Effector memory CD8-positive, alpha-beta T cell (primary cell): ENCODE measurements at places on chromosomes 7 and 10.

DNA sequence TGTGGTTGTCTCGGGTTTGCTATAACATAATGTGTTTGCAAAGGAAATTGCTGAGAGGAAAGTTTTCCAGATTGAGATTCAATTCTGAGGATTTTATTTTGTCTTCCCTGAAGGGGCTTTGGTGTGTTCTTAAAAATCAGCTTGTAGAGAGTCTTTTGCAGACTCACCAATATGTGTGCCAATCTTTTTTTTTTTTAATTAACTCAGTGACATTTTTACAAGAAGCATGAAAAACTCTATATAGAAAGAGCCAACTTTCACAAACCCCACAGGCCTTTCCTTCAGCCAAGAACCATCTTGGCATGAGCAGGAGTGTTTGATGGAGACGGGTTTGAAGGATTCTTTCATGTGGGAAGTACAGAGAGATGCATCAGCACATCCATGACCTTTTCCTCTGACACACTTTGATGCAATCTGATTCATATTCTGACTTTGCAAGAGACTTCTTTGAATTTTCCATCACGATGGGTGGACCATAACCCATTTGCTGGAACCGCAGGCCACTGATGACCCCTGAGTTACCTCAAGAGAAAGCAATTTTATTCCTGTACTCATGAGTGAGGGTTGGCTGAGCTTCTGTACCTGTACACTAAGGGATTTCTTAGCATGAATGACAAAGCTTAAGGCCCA, 892.6 kb downstream of the XPNPEP1 start:
- no peak for DNase-seq

- no peak for DNase-seq
Measured at GRCh38 chr10:122255509-122256301, 15.4 kb upstream of the BTBD16 start.

- no peak for DNase-seq
Measured at GRCh38 chr10:14519785-14520184, 189.1 kb upstream of the FRMD4A start.

DNA sequence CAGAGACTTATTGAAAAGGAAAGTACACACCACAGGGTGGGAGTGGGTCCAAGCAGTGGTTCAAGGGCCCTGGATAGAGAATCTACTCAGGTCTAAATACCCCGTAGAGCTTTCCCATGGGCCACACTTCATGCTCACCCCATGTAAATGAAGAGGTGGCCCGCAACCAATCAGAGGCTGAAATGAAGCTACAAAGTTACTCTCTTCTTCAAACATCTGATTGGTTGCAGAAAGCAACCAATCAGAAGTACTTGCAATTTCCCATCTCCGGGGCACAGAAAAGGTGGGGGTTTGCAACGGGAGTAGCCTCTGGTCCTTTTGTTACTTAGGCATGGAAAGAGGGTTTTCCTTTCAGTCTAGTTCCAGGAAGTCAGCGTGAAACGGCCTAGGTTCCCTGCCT, 15.2 kb upstream of the GALNTL5 start:
- DNase-seq = no peak

DNA sequence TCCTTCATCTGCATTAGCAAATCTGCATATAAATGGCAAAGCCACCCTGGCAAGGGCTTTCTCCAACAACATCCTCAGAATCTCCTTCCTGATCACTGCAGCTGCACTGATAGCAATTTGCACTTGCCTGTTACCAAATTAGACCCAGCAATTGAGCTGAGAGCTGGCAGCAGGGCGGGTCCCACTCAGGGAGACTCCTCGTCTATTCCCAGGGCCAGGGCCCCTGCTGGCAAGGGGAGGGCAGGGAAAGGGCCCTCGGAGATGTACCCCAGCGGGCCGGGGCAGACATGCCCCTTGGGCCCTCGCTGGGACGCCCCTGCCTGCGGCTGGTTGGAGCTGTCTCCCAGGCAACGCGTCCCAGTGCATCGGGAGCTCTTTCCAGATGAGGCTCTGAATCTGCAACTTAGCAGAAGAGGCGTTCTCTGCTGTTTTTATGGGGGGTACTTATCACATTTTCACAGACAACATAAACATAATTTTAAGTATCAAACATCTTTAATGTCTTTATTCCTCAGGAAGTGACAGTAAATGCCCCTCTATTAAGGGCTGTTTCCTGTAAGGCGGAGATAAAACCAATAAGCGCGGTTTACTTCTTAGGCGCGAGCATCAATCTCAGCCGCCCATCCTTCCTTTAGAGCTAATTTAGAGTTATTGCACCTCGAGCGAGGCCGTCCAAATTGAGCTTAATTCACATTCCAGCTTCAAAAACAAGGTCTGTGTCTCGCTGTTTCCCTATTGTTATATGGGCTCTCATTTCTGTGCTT, 249.0 kb upstream of the PPP2R2D start:
- no peak for DNase-seq

- no peak for DNase-seq
Measured at GRCh38 chr10:101887775-101888174, 44.2 kb upstream of the KCNIP2 start.

- no peak for DNase-seq
Measured at GRCh38 chr7:4631380-4632179, 50.5 kb upstream of the FOXK1 start.

DNA sequence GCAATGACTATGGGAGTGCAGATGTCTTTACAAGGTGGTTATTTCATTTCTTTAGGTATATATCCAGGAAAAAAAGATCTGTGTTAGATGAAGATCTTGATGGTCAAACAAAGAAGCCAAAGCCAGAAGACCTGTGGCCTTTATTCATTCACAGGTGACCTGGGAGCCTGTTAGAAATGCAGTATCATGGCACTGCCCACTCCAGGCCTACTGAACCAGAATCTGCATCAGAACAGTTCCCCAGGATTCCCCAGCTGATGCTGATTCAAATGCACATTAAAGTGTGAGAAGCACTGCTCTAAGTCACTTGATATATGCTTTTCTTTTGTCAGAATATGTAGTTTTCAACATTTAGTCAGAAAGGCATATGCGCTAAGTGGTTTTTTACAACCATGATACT, 251.1 kb downstream of the IPMK start:
- no peak for DNase-seq

GRCh38 chr10:92052088-92052487, 128.5 kb downstream of the BTAF1 start:
- DNase-seq = no peak

DNA sequence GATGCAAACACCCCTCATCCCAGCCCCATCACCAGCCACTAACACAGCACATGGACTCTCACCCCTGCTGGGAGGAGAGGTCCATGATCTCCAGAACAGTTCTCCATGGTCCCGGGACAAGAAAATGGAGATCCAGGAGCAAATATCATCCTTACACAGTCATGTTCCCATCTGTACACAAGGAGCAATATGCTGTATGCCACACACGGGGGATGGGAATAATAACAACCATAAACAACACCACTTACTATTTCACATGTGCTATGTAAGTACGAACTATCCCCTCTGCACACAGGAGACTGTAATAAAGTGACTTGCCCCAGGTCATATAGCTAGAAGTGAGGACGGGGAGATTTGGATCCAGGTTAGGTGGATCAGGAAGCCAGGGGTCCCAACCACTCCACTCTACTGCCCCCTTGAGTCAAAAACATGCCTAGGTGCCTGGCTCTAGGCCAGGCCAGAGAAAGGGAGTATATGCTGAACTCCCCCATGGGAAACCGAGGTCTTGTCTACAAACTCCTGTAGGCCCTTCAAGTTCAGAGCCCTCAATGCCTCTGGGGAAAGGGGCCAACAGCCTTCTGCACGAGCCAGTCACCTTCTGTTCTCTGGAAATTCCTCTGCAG, 34.1 kb downstream of the LRRC20 start:
- peak; percentile 32 for DNase-seq

DNA sequence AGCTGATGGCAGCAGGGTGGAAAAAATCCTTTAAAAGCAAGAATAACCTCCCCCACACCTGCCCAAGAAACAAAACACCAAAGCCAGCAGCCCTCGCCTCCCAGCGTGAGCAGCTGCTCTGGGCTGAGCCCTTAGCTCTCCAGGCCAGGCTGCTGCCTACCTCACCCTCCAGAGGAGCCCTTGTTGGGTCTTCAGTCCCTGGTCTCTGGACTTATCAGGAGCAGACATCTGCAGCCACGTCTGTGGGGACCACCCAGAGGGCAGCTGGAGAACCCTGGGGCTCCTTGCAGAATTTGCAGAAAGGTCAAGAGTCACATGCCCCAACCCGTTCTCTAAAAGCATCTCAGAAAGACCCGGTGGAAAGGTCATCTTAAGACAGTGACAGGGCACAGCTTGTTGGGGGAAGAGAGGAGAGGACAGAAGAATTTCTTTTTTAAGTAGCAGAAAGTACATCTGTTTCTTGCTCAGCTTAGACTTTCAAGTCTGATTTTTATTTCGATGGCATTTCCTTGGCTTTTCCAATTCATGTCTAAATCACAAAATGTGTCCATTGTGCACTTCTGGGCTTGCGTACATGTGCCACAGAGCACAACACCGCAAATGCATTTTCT, 425.7 kb upstream of the NFE2L3 start:
- no peak for DNase-seq

GRCh38 chr10:95280637-95281036, 10.2 kb downstream of the PDLIM1 start:
- DNase-seq = no peak

DNA sequence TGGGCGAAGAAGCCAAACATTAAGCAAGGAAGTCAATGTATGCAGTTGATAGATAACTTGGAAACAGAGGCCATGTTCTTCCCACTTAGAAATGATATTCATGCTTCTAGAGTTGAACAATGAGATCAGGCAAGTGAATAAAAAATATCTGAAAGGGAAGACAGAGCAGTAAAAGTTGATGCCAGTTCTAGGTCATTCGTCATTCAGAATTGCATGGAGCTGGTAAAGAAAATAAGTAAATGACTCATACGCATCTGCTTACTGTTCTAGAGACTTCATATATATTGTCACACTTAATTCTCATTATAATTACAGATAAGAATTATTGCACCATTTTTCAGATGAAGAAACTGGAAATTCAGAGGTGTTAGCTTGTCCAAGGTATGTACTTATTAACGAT, 158.9 kb upstream of the FERD3L start:
- no peak for DNase-seq

GRCh38 chr7:146768957-146769356, 652.4 kb downstream of the CNTNAP2 start:
- no peak for DNase-seq

DNA sequence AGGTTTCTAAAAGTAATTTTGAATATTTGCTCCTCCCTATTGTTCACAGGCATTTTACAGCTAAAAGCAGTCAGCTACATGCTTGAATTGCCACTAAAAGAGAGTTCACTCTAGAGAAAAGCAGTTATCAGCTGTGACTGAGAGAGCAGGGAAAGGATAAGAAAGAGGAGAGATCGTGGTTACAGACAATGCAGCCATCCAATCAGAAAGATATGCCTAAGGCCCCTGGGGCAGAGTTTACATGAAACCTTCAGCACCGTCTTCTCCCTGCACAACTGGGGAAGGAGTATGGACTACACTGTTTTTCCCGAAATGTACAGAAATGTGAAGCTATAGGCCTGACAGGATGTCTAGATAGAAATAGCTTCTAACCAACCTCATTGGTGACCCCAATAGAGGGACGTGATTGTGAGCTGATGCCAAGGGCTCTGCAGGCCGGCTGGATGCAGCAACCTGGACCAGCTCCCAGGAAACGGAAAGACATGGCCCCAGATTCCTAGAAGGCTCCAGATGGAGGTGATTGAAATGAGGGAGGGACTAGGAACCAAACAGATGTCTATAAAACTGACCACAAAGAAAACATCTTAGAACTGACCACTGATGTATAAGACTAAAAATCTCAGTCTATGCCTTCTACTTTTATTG, 3.2 kb upstream of the VSTM4 start:
- DNase-seq = no peak

DNA sequence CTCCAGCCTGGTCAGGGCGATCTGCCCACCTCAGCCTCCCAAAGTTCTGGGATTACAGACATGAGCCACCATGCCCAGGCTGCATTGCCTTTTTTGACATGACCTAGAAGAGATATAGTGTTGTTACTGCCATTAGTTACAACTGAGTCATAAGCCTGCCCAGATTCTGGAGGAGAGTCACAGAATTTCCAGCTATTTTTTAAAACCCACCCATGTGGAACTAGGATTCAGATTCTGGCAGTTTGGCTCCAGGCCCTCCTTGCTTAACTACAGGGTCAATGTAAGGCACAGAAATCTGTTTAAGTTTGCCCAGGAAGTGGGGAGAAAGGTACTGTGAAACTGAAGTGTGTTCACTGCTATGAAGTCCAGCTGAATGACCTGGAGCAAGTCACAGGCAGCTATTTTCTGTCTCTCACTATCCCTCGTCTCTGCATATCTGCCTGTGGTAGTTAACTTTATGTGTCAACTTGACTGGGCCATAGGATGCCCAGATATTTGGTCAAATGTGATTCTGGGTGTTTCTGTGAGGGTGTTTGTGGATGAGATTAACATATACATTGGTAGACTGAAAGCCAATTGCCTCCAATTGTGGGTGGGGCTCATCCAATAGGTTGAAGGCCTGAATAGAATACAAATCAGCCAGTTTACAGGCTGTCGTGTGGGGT, 8.4 kb upstream of the MARVELD1 start:
- DNase-seq = no peak

- no peak for DNase-seq
Measured at GRCh38 chr10:7956508-7956907, 98.0 kb upstream of the GATA3 start.
